ENCODE measurements at places on chromosomes 1 and 21.

GRCh38 chr1:9724706-9725476 is 73.4 kb downstream of the PIK3CD start:
- no peak for DNase-seq

- DNase-seq, result no peak
These were observed 55.2 kb upstream of the KIF1B start for GRCh38 chr1:10155087-10155712.

DNA sequence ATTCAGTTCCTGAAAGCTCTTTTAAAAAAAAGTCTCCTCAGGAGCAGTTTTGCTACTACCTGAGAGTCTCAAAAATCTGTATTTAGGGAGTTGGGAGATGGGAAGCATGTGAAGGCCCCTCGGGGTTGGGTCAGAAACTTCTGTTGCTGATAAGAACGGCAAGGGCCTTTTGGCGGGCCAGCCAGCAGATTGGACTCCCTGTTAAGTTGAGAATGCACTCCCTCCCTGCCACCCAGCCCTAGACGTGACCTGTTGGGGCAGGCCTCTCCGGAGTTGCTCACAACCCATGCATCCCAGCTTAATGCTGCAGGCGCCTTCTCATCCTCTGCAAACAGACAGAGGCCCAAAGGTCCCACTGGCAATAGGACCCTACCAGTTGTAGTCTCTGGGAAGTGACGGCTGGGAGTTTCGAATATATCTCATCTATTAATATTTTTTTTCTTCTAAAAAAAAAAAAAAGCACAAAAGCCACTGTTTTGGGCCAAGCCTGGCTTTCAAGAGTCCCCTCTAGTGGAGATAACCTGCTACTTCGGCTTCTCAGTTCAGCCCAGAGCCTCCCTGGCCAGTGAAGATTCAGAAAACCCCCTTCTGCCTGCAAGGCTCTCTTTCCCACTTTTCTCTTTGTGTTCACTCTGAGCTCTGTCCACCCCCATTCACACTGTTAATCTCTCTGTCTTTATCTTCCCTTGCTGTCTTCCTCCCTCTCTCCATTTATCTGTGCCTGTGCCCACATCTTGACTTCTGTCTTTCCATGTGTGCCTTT is 5.3 kb downstream of the PLXNA2 start:
- DNase-seq, result no peak

DNA sequence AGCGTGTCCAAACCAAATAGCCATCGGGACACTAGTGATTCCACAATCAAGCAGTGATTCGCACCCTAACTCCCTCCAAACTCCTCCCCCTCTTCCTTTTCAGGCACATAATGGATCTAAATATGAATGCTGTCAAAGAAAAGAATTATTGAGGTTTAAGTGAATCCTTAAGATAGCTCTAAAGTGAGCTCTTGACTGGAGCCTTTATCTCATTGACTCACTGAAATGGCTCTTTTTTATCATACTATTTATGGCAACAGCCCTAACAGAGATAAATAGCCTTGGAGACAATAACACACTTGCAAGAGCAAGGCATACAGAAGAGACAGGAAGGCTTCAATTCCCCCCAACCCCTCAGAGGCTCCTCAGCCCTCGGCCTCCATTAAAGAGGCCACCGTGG is 143.3 kb downstream of the PLXNA2 start:
- DNase-seq, result no peak

- no peak for DNase-seq
These were observed 244.8 kb upstream of the VAMP3 start for GRCh38 chr1:7526196-7526866.

- DNase-seq, result no peak
These were observed 19.8 kb upstream of the THRAP3 start for GRCh38 chr1:36204347-36204909.

- no peak for DNase-seq
These were observed 51.3 kb downstream of the AKT3 start for GRCh38 chr1:243798726-243799125.

DNA sequence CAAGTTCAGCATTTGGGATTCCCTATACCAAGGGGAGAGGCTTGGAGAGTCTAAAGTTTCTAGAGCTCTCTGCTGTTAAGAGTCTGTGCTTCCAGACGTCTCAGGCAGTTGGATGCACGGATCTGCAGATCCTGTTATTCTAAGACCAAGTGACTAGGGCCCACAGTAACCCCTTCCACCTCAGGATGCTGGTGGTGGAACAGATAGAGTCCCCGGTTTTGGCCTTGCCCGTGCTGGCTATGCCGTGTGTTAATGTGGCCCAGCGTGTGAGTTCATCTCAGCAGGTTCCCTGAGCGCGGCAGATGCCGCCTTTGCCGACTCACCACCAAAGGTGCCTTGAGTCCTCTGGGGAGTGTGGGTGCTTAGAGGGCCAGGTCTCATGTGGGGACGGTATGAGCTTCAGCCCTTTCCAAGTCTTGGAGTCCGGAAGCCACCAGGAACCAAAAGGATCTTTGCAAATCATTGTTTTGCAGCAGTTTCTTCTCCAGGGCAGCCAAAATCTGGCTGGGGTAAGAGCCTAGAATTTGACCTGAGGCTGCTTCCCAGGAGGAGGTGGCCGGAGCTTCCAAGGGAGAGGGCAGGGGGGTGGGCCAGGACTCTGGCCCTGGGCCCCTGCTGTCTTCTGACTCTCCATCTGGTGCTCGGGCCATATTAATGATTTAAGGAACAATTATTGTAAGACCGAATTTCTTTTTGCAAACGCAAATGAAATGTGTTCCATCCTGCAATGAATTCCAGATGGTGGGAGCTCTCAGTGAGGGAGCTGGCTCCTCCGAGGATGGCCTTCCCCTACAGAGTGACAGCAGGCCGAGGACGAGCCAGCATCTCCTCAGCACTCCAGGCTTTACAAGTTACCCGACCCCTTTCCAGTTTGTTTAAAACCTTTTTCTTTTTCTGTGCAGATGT is 205.7 kb downstream of the FOXD2 start:
- DNase-seq, result no peak

DNA sequence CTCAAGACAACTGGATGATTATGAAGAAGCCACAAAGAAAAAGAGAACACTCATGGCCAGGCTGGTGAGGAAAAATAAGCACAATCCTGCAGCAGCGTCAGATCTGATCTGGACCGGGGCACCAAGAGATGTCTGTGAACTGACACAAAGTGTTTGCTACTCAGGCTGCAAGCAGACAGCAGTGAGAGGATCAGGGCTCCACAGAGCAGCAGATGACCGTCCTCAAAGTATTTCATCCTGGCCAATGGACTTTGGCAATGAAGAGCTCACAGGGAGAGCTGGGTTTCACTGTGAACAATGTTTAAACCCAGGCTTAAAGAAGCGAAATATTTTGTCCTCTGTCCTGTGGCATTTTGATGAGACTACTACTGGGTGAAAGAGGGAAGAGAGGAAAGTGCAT is 299.2 kb downstream of the GPATCH2 start:
- no peak for DNase-seq

GRCh38 chr21:44874497-44875315 is 1.2 kb upstream of the PTTG1IP start:
- no peak for DNase-seq

GRCh38 chr1:5901150-5901549 is 91.1 kb downstream of the NPHP4 start:
- no peak for DNase-seq

- DNase-seq, result no peak
These were observed 89.0 kb downstream of the GTF2B start for GRCh38 chr1:88802404-88802803.

- DNase-seq, result no peak
These were observed 200.8 kb upstream of the DPYD start for GRCh38 chr1:98121646-98122045.

- DNase-seq, result no peak
These were observed 324.9 kb downstream of the HHIPL2 start for GRCh38 chr1:222223010-222223409.

- DNase-seq, result no peak
These were observed 448.5 kb upstream of the B3GALT2 start for GRCh38 chr1:193634876-193635275.

DNA sequence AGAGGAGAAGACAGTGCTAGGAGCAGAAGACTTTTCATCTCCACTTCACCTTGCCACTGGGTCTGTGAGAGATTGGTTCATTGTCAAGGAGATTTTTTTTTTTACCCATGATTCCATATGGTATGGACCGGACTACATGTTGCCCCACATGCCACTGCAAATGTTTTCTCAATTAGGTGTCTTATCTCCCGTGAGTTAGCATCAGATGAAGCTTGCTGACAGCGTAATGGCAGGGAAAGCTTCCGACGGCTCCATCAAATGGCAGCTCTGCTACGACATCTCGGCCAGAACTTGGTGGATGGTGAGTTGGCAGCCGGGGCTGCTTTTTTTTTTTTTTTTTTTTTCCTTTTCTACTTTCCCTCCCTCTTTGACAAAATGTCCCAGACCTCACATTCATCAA is 217.2 kb upstream of the NFIA start:
- DNase-seq, result no peak

DNA sequence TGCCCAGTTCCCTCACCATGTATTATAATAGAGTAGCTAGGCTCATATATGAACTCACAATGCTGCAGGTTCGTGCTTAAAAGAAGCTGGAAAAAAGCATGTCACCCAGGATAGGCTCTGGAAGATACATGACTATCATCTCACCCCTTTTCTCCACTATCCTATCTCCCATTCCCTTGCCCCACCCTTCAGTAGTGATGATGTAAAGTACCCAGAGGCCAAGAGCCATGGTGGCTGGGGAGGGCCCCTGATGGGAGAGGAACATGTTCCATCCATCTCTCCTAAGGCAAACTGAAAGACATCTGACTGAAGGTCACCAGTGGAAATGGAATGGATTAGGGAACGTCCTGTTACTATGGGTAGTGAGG is 20.3 kb upstream of the RBBP5 start:
- DNase-seq, result no peak

DNA sequence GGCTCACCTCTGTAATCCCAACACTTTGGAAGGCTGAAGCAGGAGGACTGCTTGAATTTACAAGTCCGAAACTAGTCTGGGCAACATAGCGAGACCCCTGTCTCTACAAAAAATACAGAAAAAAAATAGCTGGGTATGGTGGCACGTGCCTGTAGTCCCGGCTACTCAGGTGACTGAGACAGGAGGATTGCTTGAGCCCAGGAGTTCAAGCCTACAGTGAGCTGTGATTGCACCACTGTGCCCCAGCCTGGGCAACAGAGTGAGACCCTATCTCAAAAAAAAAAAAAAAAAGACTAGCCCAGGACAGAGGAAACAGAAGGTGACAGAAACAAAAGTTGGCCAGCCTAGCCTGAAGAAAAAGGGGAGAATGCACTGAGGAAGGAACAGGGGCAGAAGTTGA is 21.2 kb downstream of the ARMH1 start:
- no peak for DNase-seq

- DNase-seq, result no peak
These were observed 53.0 kb upstream of the RIPK4 start for GRCh38 chr21:41819856-41820281.

GRCh38 chr1:203148127-203148526 is 20.6 kb downstream of the ADORA1 start:
- DNase-seq, result no peak

DNA sequence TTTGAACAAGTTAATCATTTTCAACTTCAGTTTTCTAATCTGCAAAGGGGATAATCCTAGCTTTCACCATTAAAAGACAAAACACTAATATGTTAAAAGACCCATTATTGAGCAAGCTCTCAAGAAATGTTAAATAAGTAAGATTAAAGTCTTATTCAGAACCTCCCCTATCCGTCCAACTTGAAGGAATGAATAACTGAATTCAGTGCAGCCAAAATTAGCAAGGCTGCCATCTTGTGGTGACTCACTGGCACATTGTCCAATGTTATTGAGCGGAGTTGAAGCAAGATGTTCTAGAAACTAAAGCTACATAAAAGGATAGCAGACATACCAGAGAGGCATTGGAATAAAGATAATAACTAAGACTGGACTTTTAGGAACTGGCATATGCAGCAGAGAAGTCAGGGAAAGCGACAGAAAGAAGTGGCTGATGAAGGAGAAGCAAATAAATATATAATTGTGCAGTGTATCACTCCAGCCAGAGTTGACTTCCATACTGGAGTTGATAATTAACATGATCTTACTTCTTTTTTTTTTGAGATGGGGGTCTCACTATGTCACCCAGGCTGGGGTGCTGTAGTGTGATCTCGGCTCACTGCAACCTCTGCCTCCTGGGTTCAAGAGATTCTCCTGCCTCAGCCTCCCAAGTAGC is 8.2 kb upstream of the CAP1 start:
- DNase-seq, result peak; percentile 97

DNA sequence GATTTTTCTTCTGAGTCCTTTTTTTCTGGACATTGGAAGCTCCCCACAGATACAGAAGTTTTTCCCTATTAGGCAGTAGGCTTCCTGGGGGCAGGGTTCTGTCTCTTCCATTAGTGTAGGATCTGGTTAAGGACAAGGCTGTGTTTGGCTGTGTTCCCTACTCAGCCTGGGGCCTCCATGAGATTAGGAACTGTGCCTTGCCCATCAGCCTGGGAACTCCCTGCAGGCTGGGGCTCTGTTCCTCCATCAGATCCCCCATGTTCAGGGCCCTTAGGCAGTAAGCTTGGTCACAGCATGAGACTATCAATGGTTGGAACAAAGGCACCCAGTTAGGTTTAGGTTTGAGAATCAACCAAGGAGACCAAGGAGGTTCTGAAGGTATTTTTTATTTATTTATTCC is 22.7 kb downstream of the NAV1 start:
- no peak for DNase-seq

GRCh38 chr1:230807561-230808280 is 60.5 kb downstream of the CAPN9 start:
- no peak for DNase-seq

- DNase-seq, result no peak
These were observed 4.2 kb downstream of the SLC2A5 start for GRCh38 chr1:9065213-9065751.

DNA sequence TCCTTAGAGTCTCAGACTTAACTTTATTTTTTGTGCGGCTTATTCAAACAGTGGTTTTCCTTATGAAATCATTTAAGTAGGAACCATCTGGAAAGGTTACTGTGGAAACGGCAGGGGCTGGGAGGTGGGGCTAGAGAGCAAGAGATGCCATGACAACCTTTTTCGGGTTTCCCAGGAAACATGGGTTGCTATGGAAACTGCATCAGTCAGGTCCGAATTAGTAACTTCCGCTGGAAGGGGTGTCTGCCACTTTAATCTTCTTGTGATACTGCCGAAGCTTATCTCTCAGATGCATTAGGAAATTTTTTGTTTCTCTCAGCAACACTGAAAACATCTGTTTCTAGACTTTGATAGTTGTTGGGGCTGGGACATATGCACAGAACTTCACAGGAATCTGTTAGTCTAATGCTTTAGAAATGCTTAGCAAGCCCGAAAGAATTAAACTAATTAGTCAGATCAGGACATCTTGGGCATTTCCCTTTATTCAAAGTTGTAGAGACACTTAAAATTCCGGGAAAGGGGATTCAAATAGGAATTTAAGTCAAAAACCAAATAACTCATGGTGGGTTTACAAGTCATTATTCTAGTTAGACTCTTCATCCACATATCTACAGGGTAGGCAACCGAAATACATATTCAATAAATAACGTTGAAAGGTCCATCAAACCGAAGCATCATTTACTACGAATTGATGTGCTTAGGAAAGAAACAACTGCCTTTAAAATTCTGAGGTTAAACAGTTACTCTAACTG is 2.6 kb downstream of the KCNA3 start:
- peak; percentile 91 for DNase-seq

GRCh38 chr1:205913451-205914154 is 29.7 kb downstream of the SLC26A9 start:
- no peak for DNase-seq

Data from NCI-H748 treated with DMSO at 0.1 percent for 48 hours (cell line).